ENCODE measurements at places on chromosomes 6 and 20.

- DNase-seq: no peak
Measured at GRCh38 chr6:73073238-73073637, 152.1 kb downstream of the KHDC1L start.

DNA sequence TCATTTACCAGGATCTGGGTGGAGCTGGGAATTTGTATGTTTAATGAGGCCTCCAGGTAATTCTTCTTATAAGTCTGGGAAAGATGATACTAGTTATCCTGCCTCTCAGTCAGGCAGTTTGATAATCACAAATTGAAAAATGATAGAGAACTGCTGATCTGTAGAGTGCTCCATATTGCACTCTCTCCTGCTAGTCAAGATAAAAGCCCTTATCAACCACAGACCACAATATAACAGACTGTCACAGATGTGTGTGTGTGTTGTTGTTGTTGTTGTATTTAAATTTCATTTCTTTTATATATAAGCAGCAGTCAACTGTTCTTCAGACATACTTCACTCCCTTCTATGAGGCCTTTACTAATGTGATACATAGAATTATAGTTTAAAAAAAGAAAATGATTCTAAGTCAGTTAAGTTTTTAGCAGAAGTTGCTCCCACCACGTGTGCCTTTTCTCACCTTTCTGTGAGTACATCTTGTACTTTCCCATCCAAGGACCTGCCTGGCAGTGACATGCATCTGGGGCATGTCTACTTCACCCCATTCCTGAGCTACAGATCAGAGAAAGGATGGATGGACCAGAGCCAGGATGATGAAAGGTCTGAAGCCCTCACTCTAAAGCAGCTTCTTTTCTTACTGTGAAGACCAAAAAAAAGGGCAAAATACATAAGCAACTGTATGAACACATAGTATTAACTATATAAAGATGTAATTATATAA lies 29.8 kb downstream of the TENT5A start:
- DNase-seq: no peak

DNA sequence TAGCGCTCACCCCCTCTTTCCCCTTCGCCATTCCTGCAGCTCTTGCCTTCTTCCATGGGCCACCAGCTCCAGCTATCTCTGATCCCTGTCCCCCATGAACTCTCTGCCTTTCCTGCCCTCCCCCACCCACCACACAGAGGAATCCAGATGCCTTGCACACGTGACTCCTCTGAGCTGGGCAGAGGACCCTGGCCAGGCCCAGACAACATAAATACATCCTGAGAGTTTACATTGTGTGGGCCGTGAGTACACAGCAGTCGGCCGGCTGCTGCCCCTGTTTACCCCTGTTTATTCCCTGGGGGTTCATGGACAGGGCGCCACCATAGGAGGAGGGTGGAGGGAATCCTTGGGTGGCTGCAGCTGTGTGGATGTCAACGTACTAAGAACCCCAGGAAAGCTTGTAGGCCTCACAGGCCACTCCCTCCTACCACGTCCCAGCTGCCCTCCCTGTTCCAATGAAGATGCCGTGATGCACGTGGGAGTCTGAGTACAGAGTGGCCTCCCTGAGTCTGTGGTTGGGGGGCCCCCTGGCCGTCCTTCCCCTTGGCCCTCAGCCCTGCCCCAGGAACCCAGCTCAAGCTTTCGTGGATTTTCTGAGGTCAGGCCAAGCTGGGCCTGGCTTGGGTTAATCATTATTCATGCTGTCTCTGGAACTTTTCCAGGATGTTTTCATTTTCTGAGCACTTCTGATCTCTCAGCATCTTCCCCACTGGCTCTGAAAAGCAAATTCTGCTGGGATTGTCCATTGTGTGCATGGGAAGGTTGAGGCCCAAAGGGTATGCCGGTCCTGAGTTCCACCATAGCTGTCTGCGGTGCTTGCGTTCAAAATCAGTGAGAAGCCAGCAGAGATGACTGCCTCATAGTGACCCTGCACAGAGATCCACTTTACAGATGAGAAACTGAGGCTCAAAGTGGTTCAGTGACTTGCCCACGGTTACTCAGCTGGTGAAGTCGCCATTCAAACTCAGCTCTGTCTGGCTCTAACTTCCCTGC lies 136.3 kb downstream of the MRPL14 start:
- no peak for DNase-seq

DNA sequence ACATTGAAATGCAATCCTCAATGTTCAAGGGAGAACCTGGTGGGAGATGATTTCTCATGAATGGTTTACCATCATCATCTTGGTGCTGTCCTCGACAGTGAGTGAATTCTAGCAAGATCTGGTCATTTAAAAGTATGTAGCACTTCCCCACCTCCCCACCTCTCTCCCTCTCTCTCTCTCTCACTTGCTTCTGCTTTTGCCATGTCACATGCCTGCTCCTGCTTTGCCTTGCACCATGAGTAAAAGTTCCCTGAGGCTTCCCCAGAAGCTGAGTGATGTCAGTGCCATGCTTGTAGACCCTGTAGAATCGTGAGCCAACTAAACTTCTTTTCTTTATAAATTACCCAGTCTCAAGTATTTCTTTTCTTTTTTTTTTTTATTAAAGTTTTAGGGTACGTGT lies 60.5 kb downstream of the DST start:
- no peak for DNase-seq

DNA sequence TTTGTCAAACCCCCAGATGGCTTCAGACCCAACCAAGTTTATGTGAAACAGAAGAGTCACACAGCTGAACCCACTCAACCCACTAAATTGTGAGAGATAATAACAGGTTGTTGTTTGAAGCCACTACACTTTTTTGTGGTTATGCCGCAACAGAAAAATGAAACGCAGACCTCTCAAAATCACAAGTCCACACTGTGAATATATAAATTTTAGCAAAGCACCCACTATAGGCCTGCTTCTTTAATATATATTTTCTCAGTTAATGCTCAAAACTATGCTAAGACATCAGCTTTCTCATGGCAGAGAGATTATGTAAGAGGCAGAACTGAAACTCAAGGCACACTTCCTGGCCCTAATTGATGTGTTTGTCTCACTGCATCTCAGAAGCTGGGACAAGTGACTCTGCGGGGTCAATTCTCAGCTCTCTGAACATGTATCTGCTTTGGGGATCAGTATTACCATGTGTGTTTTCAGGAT lies 27.7 kb downstream of the MAP3K5 start:
- no peak for DNase-seq

DNA sequence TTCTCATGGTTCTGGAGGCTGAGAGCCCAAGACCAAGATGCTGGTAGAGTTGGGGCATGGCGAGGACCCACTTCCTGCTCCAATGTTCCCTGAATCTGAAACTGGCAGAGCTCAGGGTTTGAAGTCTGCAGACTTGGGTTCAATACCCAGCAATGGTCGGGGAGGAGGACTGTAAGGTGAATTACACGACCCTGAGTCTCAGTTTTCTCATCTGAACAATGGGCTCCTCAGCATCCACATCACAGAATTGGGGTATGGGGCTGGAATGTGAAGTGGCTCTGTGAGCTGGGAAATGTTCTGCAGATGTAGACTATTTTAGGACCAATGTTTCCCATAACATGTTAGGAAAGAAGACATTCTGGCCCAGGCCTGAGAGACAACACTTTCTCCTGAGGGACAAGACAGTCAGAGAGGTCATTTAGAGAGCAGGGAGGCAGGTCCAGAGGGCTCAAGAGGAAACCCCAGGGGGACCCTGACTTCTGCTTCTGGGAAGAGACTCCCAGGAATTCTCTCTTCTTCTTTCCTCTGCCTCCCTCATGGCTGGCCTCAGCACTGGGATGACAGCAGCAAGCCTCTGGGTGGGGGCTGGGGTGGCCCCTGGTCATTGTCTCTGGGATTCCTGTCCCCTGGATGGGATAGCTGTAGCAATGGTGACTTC lies 141.3 kb upstream of the PMEPA1 start:
- DNase-seq: no peak

DNA sequence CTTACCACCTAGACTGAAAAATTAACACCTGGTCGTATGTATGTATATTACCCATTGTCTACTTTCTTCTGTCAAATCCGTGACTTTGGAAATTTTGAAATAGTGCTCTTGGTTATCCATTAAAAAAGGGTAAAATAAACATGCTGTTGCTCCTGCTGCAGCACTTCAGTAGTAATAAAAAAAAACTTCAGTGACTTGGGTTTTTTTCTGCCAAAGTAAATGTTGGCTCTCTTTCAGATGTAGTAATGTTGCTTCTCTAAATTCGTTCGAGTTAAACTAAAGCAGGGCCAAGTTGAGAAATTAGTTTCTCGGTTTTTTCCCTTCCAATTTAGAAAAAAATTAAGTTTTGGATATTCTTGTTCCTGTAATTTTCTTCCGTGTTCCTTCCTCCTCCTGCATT lies 34.2 kb downstream of the JARID2 start:
- DNase-seq: no peak

- no peak for DNase-seq
Measured at GRCh38 chr6:147765541-147765940, 257.1 kb downstream of the SAMD5 start.

GRCh38 chr6:164078532-164079274 lies 664.2 kb downstream of the QKI start:
- DNase-seq: no peak

Measured in AG09309 (cell line).